Epithelial cell of proximal tubule (primary cell): ENCODE measurements at places on chromosomes 12 and 14. TPM values are rescaled to one million over a fixed set of nuclear protein-coding genes. Genes with fewer than 3 reads are reported as not detected.

GRCh38 chr12:124388679-124389137 is 93.8 kb downstream of the RFLNA start:
- DNase-seq, result no peak

- DNase-seq, result no peak
These were observed 301.1 kb upstream of the NPAS3 start for GRCh38 chr14:32637582-32637981.

DNA sequence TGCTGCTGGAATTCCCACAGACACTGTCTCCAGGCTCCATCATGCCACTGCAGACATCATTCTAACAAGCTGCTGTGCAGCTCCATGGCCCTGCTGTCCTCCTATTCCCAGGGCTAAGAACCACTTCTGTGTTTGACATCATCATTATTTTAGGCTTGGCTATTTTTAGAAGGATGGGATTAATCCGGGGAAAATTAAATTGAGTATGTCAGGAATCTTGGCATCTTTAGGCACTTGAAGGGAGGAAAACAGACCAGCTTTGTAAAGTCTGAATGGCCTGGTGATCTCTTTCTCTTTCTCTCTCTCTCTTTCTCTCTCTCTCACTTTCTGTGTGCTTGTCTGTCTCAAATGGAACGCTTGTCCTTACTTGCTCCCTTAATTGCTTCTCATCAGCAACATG is 568.3 kb upstream of the FLRT2 start:
- DNase-seq, result no peak

Gene CCDC91
- 11.4 and 11.8 TPM in 2 replicates for total RNA-seq

DNA sequence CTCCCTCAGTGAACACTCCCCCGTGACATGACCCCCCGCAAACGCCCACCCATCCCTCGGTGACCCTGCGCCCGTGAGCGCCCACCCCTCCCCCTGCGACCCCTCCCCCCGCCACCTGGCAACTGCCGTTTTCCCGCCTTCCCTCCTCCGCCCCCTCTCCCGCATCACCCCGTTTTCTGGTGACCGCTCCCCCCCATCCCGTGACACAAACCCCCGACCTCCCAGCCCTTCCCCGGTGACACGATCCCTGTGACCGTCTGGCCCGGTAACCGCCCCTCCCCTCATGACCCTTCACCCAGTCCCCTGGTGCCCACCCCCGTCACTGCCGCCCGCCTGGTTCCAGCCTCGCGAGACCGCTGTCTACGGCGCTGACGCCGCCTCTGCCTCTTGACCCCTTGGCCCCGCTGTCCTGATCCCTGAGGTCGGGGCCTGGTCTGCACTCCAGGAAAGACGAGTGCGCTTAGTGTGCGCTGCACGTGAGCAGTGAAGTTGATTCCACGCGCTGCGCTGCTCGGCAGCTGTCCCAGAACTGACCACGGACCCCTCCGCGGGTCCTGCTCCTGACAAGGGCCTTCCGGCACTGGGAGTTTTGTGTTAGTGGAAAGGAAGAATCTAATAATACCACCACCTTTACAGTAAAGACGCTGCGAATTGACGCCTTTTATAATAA is 59.4 kb downstream of the DDX51 start:
- DNase-seq, result no peak

- DNase-seq, result no peak
These were observed 29.5 kb upstream of the MED13L start for GRCh38 chr12:116306968-116307367.

Gene SLC7A7
- 3.5 and 5.6 TPM in 2 replicates for total RNA-seq

DNA sequence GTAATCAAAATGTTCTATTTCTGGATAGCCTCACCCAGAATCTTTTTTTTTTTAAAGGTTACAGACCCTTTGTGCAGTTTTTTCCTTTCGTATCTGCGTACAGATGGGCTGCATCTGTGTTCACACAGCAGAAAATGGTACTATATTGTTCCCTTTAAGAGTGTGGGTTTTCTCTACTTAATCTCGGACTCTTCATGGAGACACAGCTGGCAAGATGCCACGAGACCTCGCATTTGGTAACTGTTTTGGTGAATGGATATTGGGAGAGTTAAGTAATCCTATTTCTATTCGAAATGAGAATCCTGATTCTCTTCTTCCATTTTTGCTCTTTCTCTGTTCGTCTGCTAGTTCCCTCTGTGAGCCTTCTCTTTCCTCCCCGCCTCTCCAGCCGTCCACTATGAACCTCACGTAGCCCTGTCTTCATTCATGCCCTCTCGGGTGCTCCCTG is 85.7 kb downstream of the SAMD4A start:
- DNase-seq, result no peak

- DNase-seq, result no peak
These were observed 3.2 kb downstream of the PPP1CC start for GRCh38 chr12:110739488-110739887.

GRCh38 chr12:25853316-25854095 is 105.0 kb upstream of the RASSF8 start:
- DNase-seq, result no peak

DNA sequence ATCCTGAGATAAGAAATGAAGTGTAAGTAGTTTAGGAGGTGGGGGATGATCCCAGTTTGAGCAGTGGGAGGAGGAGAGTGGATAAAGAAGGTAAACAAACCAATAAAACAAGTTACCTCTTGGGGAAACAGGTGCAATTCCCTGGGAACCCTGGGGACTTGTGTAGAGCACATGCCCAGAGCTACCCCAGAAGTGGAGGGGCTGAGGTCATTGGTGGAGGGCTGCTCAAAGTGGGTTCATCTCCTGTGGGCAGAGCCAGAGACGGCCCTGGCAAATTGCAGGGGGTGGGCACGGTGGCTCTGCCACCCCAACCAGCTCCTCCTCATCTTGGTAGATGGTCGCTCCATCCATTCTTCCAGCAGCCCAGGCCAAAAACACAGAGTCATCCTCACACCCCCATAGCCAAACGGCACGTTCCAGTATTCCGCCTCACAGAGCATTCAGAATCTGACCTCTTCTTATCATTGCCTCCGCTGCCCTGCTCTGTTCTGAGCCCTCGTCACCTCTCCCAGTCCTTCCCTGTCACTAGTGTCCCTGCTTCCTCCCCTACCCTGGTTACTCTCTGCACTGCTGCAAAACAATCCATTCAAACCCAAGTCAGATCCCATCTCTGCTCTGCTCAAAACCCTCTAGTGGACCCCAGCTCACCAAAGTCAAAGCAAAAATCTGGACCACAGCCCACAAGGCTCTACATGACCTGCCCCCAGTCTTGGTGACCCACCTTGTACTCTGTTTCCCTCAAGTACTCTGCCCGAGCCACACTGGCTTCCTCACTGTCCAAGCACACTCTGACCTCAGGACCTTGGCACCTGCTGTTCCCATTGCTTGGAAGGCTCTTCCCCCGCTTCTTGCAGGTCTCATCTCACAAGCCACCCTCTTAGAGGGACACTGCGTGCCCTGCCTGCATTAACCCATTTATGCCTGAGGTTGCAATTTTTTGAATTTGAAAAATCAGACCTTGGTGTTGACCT is 5.5 kb downstream of the CYP46A1 start:
- DNase-seq, result no peak

- no peak for DNase-seq
These were observed 15.6 kb downstream of the DGKA start for GRCh38 chr12:55946553-55946952.

GRCh38 chr12:57543581-57543980 is 3.4 kb downstream of the DCTN2 start:
- no peak for DNase-seq

DNA sequence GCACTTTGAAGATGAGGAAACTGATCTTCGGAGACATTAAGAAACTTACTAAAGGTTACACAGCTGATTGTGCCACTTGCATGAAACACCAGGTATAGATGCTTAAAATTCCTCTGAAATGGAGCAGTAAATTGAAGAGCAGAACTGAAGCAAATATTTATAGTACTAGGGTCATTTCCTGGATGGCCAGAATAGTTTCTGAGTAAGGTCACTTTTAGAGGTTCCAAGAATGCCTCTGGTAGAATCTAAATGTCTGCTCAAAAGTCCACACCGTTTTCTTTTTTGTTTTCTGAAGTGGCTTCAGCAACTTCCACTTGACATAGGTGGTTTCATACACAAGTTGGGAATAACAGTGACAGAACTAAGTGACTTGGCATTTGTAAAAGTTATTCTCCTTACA is 19.4 kb downstream of the TPH2 start:
- no peak for DNase-seq

DNA sequence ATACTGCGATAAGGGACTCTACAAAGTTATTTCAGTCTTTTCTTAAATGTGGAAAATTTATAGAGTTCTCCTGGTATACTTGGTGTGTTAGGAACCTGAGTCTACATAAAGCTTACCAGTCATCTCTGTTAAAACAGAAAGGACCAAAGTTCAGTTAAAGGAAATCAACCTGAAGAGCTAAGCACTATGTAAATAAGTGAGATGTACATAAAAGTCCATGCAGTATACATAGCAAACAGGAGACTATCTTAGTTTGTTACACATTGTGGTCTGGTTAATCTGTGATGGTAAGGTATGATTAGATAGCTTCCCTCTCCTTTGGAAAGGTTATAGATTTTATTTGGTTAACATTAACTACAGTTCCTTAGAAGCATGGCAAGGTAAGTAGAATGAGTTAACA is 75.9 kb downstream of the ATP2B1 start:
- no peak for DNase-seq

- no peak for DNase-seq
These were observed 707 bp downstream of the DHRS1 start for GRCh38 chr14:24298892-24299254.

Gene PCNX1
- total RNA-seq, result 15.0 and 18.0 TPM in 2 replicates

- DNase-seq, result no peak
These were observed 465.9 kb downstream of the BCAT1 start for GRCh38 chr12:24482882-24483604.

Gene TRAFD1
- total RNA-seq, result 19.0 and 29.4 TPM in 2 replicates

Gene AQP6
- total RNA-seq, result not detected in 2 replicates

Gene DIO2
- total RNA-seq, result 0.07 TPM in 1 of 2 replicates, not detected in the other

DNA sequence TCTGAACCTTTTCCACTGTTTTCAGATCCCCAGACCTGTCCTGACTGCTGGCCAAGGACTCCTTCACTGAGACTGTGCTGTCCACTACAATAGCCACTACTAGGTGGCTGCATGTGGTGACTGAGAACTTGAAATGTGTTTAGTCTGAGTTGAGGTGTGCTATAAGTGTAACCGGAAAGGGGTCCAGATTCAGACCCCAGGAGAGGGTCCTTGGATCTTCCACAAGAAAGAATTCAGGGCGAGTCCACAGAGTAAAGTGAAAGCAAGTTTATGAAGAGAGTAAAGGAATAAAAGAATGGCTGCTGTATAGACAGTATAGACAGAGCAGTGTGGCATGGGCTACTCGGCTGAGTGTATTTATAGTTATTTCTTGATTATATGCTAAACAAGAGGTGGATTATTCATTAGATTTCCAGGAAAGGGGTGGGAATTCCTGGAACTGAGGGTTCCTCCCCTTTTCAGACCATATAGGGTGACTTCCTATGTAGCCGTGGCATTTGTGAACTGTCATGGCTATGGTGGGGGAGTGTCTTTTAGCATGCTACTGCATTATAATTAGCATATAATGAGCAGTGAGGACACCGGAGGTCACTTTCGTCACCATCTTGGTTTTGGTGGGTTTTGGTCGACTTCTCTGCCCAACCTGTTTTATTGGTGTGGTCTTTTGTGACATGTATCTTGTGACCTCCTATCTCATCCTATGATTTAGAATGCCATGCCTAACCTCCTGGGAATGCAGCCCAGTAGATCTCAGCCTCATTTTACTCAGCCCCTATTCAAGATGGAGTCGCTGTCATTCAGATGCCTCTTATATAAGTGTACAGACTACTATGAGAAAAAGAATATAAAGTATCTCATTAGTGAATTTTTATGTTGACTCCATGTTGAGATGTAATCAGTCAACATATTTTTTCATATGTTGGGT is 70.0 kb upstream of the SRSF5 start:
- no peak for DNase-seq

DNA sequence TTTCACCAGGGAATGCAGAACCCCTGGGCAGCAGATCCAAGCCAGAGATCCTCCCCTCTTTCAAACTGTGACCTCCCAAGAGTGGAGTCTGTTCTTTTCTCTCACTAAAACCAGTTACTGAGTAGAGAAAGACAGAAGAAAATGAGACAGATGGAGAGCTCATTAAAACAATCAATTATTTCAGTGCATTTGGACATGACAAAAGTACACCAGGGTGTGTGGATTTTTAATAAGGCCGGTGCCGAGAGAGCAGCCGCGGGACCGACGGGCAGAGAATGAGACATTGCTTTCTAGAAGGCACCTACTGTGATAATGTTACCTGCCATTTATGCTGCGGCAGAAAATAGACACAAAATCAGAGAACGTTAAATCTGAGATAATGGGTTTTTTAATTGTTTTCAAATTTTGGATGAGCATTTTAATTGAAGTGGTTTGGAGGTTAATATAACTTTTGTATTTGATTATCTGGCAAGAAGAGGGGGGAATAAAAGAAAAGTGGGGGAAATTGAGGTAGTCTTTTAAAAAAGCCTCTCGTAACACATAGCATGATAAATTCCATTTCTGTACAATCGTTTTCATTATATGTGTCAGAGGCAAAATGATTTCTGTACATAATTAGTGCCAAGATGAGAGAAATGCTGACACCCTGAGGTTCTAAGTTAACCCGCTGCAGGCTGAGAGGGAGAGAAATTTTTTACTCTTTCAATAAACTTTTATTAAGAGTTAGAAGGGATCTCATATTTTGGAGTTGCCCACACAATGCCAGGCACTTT is 70.8 kb downstream of the HSPB8 start:
- no peak for DNase-seq

Gene PRR4
- total RNA-seq, result 0.29 and 1.2 TPM in 2 replicates

Gene KRT78
- total RNA-seq, result not detected in 2 replicates

Gene CLEC14A
- total RNA-seq, result 0.43 TPM in 1 of 2 replicates, not detected in the other

Gene PRPF40B
- total RNA-seq, result 10.6 and 12.4 TPM in 2 replicates

GRCh38 chr12:49058366-49059044 is 2.1 kb downstream of the KMT2D start:
- no peak for DNase-seq

DNA sequence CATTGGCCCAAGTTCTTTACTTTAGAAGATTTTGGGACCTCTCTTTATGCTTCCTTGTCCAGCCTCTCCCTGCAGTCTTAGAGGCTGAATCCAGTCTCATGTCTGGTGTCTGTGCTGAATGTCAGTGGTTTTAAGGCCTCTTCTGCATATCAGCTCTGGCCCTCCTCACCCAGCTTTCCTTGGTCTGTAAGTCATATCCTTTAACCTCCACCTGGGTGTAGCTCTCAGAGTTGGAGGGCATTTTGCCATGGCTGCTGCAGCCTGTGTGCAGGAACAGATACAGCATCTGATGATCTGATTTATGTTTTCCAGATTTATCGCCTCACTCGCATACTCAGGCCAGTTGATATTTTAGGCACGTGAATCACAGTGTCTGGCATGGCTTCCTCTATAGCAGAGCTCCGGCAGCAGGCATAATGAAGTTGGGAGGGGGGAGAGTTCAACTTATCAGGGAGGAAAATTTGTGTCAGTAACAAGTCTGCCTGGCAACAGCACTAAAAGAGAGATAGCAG is 335.0 kb downstream of the PCNX1 start:
- no peak for DNase-seq

Gene PHETA1
- total RNA-seq, result 21.2 and 28.7 TPM in 2 replicates

DNA sequence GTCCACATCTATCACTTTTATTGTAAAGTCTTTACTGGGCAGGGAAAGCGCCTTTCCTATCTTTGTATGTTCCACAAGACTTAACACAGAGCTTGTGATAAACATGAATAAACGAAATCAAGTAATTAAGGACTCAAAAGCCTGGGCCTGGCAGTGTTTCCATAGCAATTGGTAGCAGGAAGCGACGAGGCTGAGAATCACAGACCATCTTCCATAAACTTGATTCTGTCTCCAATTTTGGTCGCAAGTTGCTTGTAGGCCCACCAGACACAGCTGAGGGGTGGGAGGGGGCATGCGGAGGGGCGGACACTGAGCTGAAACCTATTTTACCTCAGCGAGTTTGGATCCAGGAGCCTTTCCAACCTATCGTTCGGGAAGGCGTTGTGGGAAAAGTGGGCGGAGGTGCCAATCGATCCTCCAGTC is 302 bp downstream of the CCDC38 start:
- no peak for DNase-seq
